ENCODE measurements at places on chromosomes 5 and 9.
A peak's percentile ranks its signal among the peaks of the same experiment; 100 is the strongest.

DNA sequence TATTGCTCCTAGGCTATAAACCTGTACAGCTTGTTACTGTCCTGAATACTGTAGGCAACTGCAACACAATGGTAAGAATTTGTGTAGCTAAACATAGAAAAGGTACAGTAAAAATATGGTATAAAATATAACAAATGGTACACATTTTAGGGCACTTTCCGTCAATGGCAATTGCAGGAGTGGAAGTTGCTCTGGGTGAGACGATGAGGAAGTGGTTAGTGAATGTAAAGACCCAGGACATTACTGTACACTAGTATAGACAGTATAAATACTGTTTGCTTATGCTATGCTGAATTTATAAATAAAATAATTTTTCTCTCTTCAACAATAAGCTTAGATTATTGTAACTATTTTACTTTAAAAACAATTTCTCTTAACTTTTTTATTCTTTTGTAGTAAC is 15.6 kb upstream of the ADRB2 start:
- no peak for DNase-seq

GRCh38 chr5:147509710-147510651 is at the start of gene DPYSL3:
DPYSL3 (minus strand) TSS chr5:147510068; CDS start chr5:147509858, 210 bp downstream.
- no peak for DNase-seq

- DNase-seq, result no peak
These were observed 50.9 kb upstream of the FAM169A start for GRCh38 chr5:74916831-74917710.

- DNase-seq, result no peak
These were observed 286.6 kb downstream of the RFX3 start for GRCh38 chr9:3239240-3239639.

GRCh38 chr9:89714321-89714720 is 109.5 kb downstream of the GADD45G start:
- no peak for DNase-seq

- no peak for DNase-seq
These were observed 29.6 kb downstream of the NOTCH1 start for GRCh38 chr9:136516191-136516654.

DNA sequence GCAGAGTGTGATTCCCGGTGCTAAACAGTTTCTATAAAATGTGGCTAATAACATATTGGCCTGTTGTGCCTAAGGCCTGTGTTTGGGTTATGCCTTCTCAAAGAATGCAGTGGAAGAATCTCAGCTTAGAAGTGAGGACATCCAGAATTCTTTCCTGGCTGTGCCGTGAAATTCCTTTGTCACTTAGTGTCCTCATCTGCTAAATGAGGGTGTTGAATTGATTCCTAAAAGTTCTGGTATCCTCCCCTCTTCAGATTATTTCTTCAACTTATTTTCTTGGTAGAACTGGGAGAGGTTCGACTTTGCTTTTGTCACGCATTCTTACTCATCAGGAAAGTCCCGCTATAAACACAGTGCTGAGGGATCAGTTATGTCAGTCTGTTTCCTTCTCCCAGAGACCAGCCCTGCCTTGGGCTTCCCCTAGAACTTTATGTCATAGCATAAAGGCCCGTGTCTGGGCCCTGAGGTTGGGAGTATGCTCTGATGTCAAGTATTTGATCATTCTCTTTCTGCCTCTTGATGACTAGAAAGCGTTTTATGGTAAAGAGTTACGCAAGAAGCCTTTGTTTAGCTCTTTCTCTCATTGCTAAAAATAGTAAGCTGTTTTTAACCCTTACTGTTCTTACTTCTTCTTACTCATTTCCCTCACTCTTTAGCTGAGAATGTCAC is 29.5 kb downstream of the MTAP start:
- no peak for DNase-seq

GRCh38 chr9:17604556-17604955 is 25.7 kb downstream of the SH3GL2 start:
- no peak for DNase-seq

- DNase-seq, result no peak
These were observed 66.9 kb downstream of the ZCCHC7 start for GRCh38 chr9:37187292-37187691.

DNA sequence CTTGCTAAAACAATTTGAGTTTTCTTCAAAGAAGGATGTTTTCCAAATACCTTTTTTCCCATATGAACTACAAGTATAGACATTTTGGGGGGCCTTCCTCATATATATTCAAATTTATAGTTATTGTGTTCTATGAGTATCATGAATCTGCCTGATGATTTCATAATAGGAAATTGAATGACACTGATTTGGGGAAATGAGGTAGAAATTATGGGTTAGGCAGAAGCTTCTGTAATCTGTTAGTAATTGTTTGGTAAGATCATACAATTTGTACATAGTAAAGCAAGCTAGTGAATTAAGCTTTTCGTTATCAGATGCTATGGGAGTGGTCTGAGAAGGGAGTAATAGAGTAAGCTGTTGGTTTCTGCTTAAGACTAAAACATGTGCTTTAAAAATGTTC is 98.0 kb downstream of the TRIO start:
- no peak for DNase-seq

- DNase-seq, result no peak
These were observed 251.2 kb upstream of the FBXL7 start for GRCh38 chr5:15248731-15249130.

- no peak for DNase-seq
These were observed 2.4 kb upstream of the RXFP3 start for GRCh38 chr5:33933723-33934169.

- DNase-seq, result no peak
These were observed 14.3 kb downstream of the CDC14B start for GRCh38 chr9:96605328-96605727.

GRCh38 chr5:79236970-79237739 is 1.2 kb downstream of the JMY start:
- no peak for DNase-seq

DNA sequence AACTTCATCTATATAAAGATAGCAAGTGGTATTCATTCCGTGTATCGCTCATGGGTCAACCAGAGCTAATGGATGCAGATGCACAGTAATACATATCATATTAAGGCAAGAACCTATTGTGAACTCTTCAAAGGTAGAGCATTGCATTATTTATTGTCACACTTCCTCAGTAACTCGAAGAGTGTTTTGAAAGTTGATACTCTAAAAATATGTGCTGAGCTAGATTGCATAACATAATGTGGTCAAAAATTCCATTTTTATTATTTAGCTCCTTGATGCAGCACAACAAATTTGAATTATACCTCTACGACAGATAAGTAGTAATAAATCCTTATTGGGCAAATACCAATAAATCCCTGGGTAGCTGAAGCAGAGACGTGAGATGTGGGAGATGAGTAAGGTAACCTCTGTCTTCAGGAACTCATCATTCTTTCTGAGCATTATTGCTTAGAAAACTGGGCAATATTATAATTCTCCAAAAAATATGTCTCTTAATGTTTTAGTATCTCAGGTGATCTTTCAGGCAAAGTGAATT is 70.3 kb downstream of the CDH18 start:
- DNase-seq, result no peak

- no peak for DNase-seq
These were observed 2.7 kb downstream of the GNAQ start for GRCh38 chr9:78028926-78029325.

- DNase-seq, result no peak
These were observed 19.2 kb downstream of the GCNT1 start for GRCh38 chr9:76478226-76478625.

DNA sequence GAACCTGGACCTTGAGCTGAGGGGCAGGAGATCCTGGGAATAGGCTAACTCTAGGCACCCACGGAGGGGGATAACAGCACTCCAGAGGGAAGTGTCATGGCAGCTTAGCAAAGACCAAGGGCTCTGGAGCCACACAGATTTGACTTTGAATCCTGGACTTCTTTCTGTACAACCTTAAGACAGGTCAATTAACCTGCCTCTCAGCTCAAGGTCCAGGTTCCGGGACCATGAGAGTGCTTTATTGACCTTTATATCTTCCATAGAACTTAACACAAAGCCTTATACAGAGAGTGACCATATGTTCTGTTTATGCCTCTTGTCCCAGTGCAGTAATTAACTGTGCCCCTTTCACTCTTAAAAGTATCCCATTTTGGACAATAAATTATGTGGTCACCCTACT is 90.5 kb upstream of the LRRTM2 start:
- no peak for DNase-seq

- DNase-seq, result no peak
These were observed 108.8 kb downstream of the SNX18 start for GRCh38 chr5:54626407-54626806.

- DNase-seq, result no peak
These were observed 797 bp upstream of the FBXO38 start for GRCh38 chr5:148382961-148383360.

DNA sequence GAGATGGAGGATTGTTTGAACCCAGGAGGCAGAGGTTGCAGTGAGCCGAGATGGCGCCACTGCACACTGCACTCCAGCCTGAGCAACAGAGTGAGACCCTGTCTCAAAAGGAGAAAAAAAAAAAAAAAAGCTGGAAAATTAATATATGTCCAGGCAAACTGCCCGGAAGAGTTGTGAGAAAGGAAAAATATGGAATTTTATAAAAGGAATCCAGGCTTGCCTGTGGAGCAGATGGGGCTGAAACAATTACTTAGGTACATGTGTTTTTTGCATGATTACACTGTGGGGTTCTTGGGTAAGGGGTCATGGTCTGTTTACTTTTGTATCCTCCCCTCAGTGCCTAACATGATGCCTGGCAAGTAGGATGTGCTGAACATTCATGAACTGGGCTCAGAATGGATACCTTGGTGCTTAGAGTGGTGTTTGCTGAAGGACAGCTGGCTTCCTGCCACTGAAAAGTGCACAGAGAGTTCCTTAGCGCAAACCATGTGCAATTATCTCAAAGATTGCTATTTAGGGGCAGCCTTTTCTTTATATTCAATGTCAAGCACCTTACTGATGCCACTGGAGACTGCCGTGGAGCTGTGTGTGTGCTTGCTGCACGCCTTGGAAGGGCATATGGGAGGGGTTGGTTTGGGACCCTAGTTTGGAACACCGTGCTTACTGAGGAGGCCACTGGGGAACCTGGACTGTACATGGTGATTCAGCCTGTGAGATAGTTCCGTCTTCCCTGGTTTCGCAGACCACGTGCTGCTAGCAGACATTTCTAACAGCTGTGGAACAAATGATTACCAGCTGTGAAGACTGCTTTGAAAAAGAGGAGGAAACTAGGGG is 78.4 kb downstream of the MAP1B start:
- no peak for DNase-seq

DNA sequence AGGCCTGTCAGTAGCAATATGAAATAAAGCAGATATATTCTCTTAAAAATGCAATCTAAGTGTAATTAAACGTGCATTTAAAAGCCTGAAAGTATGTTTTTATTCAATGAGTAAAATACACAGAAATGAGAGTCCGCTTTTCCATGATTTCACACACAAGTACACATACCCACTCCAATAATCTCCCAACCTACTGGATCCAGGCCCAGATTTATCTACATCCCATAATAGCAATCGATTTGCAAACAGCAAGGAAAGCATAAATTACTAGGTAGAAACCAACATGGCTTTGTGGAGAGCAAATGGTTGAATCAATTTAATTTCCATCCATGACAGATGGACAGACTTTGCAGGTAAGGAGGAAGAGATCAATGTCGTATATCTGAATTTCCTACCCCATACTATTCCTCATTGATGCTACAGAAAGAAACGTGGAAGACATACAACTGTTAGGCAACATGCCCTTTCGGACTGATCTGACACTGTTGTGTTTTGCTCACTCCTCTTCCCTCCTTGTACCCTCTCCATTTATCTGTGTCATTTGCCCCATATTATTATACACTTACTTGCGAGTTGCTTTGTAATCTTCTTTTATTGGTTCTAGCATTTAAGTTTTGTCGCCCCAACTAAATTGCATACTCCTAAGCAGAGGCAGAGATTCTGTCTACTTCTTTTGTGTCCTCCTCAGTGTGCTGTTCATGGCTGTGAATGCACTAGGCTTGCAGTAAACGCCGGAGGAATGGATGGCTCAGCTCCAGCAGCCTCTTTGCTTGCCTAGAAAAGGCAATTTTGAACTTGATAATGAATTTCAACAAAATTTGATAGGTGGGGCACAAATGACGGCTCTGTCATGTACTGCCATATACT is 133.6 kb downstream of the NFIB start:
- DNase-seq, result no peak

GRCh38 chr5:76664079-76664478 is 40.9 kb upstream of the F2RL2 start:
- DNase-seq, result no peak

DNA sequence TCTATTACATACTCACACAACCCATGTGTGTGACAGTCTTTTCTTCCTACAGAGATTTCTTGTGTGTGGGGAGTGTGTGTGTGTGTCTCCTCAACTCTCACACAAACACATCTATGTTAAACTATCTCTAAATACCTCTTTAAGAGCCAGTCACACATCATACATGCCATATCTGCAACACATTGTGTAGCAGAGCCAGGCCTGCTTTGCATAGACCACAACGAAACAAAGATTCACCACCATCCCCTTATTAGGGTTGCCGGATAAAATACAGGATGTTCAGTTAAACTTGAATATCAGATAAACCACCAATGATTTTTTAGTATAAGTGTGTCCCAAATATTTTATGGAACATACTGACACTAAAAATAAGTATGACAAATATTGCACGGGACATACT is 2.3 kb downstream of the FAM170A start:
- DNase-seq, result no peak

- DNase-seq, result peak; percentile 50
These were observed 10.1 kb downstream of the IGFBPL1 start for GRCh38 chr9:38414040-38414723.

DNA sequence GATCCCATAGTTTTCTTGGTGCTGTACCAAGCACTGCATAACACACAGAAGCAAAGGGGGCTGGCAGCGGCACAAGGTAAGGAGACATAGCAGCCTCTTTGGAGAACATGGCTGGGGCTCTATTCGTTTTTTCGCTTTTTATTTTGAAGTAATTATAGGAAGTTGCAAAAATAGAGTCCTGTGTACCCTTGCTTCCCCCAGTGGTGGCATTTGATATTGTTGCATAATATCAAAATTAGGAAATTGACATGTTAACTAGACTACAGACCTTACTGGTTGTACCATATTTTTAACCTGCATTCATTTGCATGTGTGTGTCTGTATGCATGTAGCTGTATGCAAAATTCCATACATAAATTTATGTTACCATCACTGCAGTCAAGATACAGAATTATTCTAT is 6.6 kb upstream of the UBQLN1 start:
- DNase-seq, result no peak

All from cerebellar nuclear complex (tissue), 1 donor.